ENCODE measurements at places on chromosomes 7 and 10.

DNA sequence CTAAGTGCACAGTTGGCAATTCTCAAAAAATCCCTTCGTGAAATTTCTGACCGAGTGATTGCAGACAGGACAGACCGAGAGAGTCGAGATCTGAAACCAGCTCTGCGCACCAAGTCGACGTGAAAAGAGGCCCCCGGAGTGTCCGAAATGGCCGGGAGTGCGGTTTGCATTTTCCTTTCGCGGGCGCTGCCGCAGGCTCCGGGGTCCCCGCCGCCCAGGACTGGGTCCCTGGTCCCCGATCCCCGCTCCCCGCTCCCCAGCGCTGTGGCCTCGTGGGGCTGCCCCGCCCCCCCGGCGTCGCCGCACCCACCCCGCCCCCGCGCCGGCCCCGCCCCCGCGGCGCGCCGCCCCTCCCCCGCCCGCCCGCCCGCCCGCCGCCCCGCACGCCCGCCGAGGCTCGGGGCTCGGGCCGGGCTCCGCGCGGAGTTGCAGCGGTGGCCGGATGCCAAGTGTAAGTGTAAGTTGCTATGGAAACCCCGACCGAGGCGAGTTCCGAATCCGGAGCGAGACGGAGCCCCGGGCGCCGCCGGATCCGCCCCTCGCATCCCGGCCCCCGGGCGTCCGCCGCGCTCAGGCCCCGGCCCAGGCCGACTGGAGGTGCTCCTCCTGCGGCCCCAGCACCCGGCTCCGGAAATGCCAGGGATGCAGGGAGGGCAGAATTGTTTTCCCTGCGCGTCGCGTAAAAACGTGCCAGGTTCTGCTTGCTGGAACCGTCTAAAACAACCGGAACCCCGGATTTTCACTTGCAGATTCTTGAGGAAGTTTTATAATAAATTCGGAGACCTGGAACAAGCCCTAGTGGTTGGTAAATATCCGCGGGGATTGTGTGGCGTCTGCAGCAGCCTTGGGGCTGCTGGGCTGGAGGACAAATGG lies 4.6 kb downstream of the BMI1 start:
- DNase-seq = peak; percentile 45

- DNase-seq = no peak
Observed at GRCh38 chr7:44536090-44536489, 5.0 kb downstream of the NPC1L1 start.

DNA sequence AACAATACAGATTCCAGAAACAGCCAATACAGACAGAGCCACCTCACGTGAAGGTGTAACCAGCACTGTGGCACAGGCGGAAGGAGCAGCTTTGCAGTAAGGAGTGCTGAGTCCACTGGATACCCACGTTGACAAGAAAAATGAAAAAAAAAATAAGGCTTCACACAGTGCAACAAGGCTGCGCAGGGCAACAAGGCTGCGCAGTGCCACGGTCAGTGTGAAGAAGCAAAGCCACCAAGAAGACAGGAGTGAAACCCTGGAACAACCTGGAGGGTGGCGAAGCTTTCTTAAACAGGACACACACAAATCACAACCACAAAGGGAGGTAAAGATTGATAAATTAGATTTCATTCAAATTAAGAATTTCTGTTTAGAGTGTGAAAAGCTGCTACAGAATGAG lies 204.0 kb downstream of the MAD1L1 start:
- DNase-seq = no peak

- DNase-seq = no peak
Observed at GRCh38 chr10:63375859-63376258, 89.9 kb downstream of the JMJD1C start.

GRCh38 chr7:22989643-22990587 lies 24.0 kb downstream of the HYCC1 start:
- no peak for DNase-seq

- no peak for DNase-seq
Observed at GRCh38 chr7:22610951-22611757, 111.2 kb upstream of the STEAP1B start.

DNA sequence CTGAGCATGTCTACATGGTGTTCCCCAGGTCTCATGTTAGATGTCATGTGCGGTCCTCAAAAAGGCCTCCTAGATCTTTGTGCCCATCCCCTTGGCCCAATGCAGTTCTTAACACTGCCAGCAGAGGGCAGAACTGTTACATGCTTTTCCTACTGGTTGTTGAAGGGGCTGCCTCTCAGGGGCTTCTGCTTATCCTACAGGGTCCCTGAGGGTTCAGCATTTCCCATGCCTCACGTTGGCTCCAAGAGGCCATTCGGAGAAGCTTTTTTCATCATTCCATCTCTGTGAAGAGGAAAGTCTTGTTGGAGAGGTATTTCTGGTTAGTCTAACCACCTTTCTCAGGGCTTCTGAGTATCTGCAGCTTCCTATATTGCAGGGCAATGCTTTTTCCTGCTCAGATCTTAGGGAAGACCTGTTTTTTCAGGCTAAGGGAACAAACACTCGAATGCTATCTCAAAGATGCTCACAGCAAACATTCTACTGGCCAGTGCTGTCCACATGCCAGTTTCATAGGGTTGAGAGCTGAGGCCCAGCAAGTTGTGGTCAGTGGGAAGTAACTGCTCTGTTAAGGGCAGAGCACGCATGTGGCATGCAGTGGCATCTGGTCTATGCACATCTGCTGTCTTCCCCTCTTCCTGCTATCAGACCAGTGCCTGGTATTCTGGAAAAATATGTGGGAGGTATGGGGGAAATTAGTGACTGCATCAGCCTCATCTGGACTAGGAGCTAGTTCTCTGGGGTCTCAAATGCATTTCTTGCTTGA lies 31.5 kb downstream of the MBL2 start:
- no peak for DNase-seq

DNA sequence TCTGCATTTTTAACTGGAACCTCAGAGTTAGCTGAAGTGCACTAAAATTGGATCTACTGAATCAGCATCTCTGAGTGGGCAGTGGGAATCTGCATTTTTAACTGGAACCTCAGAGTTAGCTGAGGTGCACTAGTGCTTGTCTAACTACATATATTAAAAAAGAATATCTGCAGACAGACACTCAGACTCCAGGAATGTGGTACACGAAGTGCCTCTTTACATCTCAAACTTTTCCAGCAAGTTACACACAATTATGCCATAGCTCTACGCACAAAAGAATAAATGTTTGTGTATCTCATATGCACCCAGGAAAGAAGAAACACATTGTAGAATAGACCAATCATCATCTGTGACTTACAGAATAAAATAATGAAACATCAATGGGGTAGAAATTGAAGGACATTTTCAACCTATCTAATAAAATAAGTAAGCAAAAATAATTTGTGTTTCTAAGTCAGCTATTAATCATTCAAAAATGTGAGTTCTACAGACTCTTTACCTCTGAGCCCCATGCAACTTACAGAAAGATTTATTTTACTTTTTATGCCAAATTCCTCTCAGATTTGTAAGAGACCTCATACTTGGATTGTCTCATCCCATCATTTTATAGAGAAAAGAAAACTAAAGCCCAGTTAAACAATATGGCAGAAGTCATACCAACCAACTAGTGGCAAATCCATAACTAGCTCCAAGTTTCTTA lies 28.3 kb downstream of the PPP1R3A start:
- no peak for DNase-seq

DNA sequence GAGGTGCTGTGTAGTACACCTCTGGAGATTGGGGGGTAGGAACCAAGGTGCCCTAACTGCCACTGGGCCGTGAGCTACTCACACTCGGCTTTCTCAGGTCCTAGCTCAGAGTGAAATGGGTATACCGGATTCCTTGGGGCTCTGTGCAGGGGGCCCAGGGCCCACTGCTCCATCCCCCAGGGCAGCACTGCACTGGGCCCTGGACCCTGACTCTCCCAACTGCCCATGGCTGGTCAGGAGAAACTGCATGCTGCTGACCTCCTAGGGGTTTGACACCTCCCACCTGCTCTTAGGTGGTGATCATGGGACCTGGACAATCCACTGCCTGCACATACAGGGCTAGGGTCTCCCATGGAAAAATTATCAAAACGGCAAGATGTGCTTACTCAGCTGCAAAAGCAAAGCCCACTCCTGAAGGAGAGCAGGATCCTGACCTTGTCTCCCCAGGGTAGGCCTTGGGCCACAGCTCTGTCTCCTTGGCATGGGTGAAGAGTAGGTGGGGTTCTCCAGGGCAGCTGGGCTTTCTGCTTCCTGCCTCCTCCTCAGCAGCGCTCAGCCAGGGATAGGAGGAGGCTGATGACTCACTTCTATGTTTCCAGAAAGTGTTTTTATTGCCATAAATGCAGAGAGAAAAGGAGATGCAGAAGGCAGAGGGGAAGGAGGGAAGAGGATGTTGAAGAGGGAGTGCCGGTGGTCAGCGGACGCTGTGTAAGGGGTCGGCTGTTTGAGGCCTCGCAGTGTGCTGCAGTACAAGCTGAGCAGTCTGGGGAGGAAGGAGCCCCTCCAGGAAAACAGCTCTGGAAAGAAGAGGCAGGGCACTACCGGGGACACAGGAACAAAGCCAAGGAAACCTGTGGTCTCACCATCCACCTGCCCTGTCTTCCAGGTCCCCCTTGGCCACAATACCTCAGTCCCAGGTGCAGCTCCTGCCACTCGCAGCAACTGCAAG lies 107.8 kb downstream of the ARHGAP22 start:
- no peak for DNase-seq

DNA sequence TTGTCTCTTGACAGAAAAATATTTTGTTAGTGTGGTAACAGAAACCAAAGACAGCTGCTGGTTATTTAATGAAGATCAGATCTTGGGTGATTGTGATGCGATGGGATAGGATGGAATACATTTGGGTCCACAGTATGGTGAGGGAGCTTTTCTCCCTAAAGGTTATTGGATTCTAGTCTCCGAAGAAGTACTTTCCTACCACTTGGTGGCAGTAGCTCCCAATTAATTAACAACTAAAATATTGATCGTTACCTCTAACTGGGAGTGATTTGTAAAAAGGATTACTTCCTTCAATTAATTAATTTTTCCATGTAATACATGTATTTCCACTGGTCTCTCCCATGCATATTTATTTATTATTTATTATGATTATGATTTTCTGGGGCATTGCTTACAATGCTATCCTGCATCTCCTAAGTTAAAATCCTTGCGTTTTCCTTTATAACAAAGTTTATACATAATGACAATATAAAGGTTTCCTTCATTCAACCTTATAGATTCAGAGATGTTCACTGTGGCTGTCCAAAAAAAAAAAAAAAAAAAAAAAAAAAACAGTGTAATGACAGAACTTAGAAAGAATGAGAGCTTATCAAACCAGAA lies 25.6 kb downstream of the TMEM196 start:
- DNase-seq = peak; percentile 50

- DNase-seq = no peak
Observed at GRCh38 chr10:69934768-69935167, 117.9 kb upstream of the MACROH2A2 start.

GRCh38 chr7:86643561-86644281 lies at the start of gene GRM3:
Gene GRM3 (plus strand): TSS chr7:86643909. CDS start chr7:86765146, 121,237 bp downstream.
- DNase-seq = peak; percentile 16

GRCh38 chr7:124856299-124856888 lies 73.2 kb downstream of the POT1 start:
- DNase-seq = peak; percentile 15

DNA sequence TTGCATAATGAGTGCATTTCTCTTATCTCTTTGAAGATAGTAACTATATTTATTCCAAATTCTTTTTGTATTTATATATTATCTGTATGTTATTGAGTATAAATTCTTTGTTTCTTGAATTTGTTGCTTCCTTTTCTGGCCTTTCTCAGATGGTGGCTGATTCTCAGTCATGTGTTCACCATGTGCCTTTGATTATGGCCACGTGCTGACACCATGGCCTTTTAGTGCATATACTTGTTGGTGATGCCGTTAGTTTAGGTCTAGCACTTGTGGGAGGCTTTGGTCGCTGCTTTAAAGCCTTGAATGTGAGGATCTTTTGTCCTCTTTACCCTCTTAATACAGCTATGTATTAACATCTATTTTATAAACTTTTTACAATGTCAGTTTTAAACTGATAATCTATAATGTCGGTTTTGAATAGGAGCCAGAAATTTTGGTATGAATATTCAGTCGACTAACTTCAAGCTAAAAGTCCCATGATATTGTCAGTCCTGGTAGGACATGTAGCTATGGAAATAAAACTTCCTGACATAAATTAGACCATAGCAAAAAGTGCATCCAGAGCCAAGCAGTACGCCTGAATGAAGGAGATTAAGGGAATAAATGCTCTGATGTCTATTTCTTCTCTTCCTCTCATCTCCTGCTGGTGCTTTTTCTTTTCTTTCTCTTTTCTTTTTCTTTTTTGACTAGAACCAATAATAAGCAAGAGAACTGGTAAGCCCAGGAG lies 130.3 kb downstream of the GNAI1 start:
- no peak for DNase-seq
